ENCODE measurements at places on chromosomes 7 and 10. TPM values are rescaled to one million over a fixed set of nuclear protein-coding genes. Genes with fewer than 3 reads are reported as not detected.

INPP5F gene
- total RNA-seq = 23.1 TPM

DNA sequence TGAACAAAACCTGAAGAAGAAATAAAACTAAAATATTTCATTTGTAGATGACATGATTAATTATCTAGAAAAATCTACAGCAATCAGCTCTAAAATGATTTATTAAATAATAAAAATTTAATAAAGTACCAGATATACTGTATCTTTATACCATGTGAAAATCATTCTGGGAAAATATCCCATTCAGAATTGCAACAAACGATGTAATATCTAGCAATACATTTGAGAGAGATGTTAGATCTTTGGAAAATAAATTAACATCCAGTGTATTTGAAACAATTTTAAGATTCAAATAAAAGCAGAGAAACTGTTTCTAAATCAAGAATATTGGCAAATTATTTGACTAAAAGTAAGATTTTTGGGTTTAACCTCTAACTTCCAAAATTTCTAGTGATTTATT lies 62.2 kb downstream of the ZEB1 start:
- no peak for DNase-seq

DNA sequence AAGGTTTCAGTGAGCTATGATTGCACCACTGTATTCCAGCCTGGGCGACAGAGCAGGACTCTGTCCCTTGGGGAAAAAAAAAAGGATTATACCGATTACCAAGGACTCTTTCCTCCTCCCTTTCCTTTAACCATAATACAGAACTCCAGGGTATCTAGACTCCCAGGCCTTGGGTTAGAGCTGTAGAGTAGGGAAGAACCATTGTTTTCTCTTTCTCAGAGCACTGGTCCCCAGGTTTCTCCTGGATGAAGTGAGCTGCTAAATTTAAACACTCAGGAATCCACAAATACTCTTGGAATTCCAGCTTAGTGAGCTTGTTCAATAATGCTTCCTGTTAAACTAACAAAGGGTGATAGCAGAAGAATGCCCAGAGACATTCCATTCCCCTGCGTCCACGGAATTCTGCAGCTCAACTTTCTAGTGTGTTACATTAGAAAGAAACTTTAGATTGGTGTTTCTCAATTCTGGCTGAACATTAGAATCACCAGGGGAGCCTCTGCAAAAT lies 14.6 kb upstream of the RPEL1 start:
- no peak for DNase-seq

MYOZ1 gene
- 13.1 TPM for total RNA-seq

GRCh38 chr7:107931740-107932515 lies 40.9 kb downstream of the DLD start:
- DNase-seq = no peak

CYP2C8 gene
- 0.26 TPM for total RNA-seq

DNA sequence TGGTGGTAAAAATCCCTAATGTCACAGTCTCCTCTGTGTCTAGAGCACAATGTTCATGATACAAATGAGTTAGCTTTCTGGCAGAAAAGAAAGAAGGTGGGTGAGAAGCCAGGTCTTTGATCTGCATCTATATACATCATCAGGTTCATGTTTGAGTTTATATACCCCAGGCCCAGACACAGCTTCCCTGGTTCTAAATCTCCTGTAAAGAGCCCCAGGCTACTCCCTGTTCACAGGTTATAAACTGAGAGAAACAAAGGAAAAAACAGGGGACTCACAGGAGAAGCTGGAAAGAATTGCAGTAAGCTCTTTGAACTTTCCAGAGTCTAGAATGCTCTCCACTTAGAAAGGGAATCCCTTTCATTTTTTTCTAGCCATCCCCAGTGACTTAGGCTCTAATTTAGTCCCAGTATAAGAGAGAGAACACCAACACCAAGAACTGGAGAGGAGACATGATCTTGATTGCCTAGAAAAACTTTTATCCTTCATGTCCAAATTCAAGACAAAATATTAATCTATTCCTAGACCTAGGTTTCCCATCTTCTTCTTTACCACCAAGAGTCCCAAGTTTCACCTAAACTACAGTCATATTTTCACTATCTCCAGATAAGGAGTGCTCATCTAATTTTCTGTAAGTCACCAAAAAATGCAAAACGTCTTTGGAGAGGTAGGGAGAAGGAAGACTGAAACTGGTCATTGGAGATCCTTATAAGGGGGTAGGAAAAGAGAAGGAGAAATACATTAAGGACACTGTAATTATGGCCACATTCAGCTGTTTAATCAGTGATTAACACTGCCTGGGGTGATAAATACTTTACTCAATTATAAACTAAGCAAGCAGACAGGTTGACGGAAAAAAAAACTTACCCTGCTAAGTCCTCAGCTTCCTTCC lies 469 bp downstream of the MSS51 start:
- no peak for DNase-seq

DNA sequence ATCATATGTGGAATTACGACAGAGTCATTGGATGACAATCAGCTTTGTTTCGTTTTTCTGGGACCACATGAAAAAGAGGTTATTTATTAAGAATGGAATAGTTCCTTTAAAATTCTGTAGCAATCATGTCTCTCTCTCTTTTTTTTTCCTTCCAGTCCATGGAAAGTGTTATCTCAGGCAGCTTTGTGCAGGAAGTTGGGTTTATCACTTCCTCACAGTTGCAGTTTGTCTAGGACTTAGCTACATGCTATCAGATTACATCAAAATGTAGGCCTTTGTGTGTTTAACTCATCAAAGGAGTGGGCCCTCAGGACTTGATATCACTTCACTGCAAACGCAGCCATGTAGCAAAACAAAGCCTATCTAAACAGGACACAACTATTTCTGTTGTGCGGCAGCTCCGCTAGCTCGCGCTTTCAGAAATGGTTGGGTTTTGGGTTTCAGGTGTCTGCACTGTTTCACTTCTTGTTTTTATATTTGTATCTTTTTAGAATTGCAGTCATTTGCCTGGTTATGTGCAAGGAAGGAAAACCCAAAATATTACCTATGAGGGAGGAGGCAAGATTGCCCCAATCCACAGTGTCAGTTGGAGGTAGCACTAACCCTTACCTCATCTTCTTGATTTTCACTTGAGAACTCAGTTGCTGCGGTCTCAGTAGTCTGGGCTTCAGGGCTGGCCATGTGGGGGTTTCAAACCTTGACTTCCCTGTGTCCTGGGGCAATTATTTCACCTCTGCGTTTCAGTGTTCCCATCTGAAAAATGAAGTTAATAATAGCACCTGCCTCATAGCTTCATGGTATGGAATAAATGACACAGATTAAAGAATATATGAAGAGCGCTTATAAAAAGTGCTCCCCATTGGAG lies 66.7 kb downstream of the HHEX start:
- DNase-seq = no peak

DNA sequence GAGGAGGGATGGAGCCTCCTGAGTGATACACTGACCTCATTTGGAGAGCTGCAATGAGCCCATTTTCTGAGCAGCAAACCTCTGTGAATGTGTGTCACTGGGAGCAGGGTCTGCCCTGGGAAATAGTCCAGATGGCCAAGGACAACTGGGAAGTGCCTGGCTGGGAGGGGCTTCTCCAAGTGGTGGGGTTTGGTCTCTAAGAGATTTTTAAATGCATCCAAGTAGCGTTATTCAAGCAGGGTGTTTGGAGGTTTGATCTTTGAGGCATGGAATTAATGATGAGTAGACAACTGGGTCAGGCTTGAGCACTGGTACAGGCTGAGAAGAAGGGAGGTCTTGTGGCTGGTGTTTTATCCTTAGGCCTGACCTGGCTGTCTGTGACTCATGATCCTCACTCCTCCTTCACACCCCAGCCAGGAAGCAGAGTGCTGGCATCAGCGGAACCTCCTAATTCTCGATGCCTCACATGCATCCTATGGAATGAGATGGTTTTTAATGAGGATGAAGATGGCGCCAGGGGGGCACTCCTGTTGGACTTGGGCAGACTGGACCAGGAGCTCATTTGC lies 3.3 kb downstream of the GOLGA7B start:
- no peak for DNase-seq

MRC1 gene
- 58.3 TPM for total RNA-seq

PDAP1 gene
- total RNA-seq = 94.9 TPM

DNA sequence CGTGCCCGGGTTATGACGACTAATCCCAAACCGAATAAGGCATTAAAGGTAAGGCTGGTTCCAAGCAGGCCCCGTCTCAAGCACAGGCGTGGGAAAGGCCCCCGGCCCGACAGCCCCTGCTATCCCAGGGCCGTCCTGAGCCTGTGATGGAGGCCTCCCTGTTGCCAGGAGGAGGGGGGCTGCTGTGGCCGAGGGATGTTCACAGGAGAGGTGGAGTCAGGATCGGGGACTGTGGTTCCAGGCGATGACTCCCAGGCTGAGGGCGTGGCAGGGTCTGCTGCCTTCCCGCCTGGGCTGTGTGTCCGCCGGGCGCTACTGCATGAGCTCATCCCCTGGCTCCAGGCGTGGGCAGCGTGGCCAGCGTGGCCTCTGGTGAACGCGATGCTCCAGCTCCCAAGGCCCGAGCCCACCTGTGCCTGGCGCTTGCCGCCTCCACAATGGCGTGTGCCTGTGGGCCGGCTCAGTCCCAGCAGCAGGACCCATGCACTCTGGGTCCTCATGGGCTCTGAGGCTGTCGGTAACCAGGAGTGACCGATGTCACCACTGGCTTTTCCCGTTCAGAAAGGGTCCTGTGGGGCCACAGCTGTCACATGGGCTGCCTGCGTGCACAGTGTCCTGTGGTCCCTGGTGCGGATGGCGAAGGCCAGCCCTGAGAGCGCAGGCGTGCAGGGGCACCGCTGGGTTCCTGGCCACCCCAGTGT lies 8.8 kb downstream of the MAFK start:
- DNase-seq = peak; percentile 77

- no peak for DNase-seq
Observed at GRCh38 chr10:15324611-15325010, 46.5 kb downstream of the FAM171A1 start.

DNA sequence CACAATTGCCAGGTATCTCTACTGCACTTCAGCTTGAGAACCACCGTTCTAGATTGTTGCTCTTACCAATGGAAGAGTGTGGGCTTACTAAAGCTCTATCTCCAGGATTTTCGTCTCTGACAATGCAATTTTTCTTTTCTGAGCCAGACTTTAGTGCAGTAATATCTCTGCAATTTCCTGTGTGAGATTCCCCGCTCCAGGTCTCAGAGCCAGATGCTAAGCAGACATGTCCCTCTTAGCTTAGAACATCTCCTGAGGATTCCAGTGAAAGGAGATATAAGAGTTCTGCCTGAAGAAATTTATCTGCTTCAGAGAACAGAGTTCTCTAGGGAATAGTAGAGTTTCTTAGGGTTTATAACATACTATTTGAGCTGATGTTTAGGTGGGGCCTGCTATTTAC lies 82.0 kb downstream of the SND1 start:
- DNase-seq = no peak

GRCh38 chr7:31345421-31345820 lies 4.9 kb upstream of the NEUROD6 start:
- DNase-seq = no peak

ERVW-1 gene
- total RNA-seq = not detected

All from aorta (tissue), 5 donors.